ENCODE measurements at places on chromosomes 3 and 15.
A peak's percentile ranks its signal among the peaks of the same experiment; 100 is the strongest.

- DNase-seq = no peak
These were observed 1.8 kb upstream of the ARNT2 start for GRCh38 chr15:80402339-80402738.

GRCh38 chr3:170043506-170043905, 5.7 kb downstream of the GPR160 start:
- no peak for DNase-seq

DNA sequence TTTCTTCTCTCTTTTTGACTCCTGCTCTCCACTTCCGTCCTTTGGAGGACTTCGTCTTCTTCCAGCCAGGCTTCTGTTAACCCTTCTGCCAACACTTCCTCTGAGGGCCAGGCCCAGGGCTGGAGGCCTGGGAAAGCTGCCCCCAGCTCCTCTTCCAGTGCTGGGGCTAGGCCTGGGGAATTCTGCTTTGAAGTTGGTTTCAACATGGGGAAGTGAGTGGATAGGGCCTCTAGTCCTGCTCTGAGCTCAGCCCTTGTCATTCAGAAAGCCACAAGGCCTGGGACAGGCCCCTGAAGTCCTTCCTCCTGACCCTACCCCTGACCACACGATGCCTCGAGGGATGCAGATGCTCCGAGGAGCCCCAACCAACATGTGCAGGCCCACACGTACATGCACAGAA, 53.9 kb upstream of the HERC1 start:
- DNase-seq = no peak

GRCh38 chr15:34461730-34462129, 24.1 kb upstream of the GOLGA8A start:
- DNase-seq = no peak

GRCh38 chr3:156606729-156607128, 51.8 kb upstream of the SSR3 start:
- DNase-seq = no peak

GRCh38 chr3:17514597-17514996, 227.8 kb downstream of the TBC1D5 start:
- DNase-seq = no peak

GRCh38 chr15:69604072-69604411, 151.4 kb downstream of the RPLP1 start:
- DNase-seq = no peak

DNA sequence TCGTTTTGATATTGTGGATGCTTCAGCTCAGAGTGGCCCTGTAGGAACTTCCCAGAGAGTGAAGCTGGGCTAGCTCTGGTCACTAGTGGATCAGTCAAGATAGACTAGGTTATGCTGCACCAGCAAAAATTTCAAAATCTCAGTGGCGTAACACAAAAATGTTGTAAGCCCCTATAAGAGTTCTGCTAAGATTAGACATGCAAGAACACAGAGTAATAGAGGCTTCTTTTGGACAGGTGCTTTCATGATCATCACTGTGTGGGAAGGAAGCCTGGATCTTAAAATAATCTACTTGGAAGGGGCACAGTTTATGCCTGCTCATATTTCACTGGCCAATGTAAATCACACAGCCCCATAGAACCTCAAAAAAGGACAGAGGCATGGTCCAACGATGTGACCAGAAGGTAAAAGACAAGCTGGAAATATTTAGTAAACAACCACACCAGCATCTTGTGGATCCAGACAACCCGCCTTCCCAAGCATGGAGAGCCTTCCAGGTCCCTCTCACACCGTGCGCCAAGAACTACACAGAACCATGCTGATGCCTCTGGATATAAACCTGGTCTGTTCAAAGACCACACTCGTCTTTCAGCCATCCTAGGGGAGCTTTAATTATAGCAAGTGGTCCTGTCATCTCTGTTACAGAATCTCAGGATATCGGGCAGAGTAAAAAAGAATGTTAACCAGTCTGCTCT, 554.3 kb downstream of the EPHB1 start:
- DNase-seq = no peak

- no peak for DNase-seq
These were observed 1.1 kb upstream of the SETD5 start for GRCh38 chr3:9396301-9396631.

- no peak for DNase-seq
These were observed 57.6 kb upstream of the SLCO2A1 start for GRCh38 chr3:134087060-134087974.

- DNase-seq = no peak
These were observed 270.9 kb downstream of the ERC2 start for GRCh38 chr3:56197259-56197965.

- peak; percentile 39 for DNase-seq
These were observed 1.2 kb downstream of the ERC2 start for GRCh38 chr3:56467108-56467507.

DNA sequence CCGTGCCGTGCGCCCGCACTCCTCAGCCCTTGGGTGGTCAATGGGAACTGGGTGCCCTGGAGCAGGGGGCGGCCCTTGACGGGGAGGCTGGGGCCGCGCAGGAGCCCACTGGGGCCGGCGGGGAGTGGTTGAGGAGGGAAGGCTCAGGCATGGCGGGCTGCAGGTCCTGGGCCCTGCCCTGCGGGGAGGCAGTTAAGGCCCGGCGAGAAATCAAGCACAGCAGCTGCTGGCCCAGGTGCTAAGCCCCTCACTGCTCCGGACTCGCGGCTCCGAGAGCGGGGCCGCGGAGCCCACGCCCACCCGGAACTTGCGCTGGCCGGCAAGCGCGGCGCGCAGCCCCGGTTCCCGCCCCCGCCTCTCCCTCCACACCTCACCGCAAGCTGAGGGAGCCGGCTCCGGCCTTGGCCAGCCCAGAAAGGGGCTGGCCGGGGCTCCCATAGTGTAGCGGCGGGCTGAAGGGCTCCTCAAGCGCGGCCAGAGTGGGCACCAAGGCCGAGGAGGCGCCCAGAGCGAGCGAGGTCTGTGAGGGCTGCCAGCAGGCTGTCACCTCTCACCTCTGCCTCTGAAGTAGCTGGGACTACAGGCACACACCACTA, 7.8 kb downstream of the GP9 start:
- DNase-seq = no peak

- no peak for DNase-seq
These were observed 386.6 kb upstream of the DPH6 start for GRCh38 chr15:35932531-35932930.

GRCh38 chr3:54360320-54360719, 238.0 kb downstream of the CACNA2D3 start:
- DNase-seq = no peak

All from activated naive CD4-positive, alpha-beta T cell treated with anti-CD3 and anti-CD28 coated beads, Interleukin-2, amount 50 U/mL, for 72 hours (primary cell).